ENCODE measurements at places on chromosomes 1 and 21.

- no peak for DNase-seq
These were observed 27.6 kb downstream of the FAAH start for GRCh38 chr1:46421739-46422138.

DNA sequence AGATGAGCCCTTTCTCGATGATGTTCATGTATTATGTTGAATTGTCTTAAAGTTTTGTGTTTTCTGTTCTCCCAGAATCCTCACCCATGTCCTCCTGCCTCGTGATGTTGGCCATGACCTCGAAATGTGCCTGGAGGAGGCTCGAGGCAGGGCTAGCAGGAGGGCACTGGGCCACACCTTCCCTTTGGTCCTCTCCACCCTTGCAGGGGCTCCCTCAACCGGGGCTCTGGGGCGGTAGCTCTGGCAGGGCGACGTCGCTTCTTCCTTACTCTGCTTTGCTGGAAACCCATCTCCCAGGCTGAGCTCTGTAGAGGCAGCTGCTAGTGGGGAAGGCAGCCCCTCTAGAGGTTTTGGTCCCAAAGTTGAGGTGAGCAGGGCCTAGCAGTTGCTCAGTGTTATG is 14.3 kb downstream of the TFF3 start:
- no peak for DNase-seq

DNA sequence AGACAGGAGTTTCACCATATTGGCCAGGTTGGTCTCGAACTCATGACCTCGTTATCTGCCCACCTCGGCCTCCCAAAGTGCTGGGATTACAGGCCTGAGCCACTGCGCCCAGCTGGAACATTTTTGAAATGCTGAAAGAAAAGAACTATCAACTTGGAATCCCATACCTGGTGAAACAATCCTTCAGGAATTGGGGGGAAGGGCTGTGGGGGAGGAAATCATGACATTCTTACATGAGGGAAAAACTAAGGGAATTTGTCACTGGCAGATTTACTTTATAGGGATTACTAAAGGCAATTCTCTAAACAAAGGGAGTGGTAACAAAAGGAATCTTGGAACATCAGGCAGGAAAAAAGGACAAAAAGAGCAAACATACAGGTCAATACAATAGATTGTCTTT is 25.8 kb downstream of the NDUFS5 start:
- DNase-seq = no peak

- DNase-seq = no peak
These were observed 1.8 kb downstream of the VWA1 start for GRCh38 chr1:1437033-1437903.

- DNase-seq = no peak
These were observed 281.4 kb downstream of the GRIK1 start for GRCh38 chr21:29658177-29658933.

GRCh38 chr21:28317177-28317950 is 675.3 kb downstream of the LTN1 start:
- DNase-seq = peak; percentile 17

DNA sequence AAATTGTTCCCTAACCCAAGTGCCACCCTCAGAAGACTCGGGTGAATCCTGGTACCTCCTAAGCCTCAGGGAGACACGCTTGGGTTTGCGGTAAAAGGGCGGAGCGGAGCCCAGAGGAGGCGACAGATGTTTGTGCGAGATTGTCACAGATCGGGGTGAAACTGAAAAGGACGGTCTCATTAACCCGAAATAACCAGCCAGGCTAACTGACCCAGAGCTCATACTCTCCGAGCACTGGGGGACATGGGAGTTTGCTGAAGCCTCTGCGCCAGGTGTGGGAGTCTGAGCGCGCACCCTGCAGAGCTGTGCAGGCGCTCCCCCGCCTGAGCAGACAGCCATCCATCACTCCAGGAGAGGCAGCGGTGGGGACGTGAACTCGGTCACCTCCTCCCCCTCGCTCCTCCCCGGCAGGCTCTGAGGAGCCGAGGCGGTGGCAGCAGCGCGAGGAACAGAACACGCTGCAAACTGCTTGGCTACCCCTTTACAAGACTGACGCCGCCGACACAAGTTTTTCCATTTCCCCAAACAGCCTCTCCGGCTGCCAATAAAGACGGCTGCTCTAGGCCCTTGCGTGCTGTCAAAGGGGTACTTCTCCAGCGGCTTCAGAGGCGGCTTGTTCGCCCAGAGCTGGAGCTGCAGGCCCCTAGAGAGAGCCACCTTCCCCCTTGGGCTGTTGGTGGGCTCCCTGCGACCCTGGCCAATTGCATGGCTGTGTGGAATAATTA is 43.5 kb downstream of the RRAGC start:
- peak; percentile 21 for DNase-seq

GRCh38 chr1:117605164-117605773 is 579 bp upstream of the TENT5C start:
- DNase-seq = no peak

GRCh38 chr1:64948905-64949833 is 17.2 kb downstream of the JAK1 start:
- peak; percentile 66 for DNase-seq

DNA sequence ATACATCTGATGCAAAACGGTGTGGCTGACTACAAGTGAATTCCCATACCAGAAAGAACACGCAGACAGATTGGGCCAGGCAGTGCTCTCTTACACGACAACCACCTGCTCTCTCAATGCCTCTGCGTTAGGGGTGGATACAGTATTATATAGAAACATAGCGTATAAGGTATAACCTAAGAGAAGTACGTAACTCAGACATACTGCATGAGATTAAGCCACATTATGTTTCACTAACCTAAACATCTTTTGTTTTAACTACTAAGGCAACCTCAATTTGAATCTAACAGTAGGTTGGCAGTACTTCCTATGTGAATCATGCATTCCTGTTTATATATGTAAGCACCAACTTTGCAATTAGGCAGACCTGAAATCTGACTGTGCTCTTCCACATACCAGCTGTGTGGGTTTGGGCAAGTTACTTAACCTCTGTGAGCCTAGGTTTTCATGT is 58.1 kb upstream of the COA6 start:
- DNase-seq = peak; percentile 55

DNA sequence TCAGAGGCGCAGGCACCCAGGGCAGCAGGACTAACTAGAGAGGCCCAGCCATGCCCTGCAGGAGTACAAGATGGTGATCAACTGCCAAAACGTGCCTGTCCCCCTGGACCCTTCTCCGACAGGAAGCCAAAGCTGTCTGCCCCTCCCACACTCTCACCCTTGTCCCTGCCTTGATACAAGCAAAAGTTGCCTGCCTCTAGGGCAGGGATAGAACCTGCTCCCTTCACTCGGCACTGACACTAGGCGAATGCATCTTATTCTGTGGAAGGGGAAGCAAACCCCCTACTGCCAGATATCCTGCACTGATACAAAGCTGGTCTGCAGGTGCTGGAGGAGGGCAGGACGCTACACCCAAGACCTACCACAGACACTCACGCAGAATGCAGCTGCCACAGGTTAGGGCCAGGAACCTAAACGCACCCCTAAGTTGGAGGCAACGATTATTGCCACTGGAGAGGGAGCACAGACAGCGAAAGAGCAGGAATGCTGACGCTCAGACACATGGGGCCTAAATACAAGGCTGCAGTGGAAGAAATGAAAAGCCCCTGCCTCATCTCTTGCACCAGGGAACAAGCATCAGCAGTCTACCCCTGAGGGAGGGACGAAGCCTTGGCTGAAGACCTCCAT is 3.7 kb downstream of the TARBP1 start:
- no peak for DNase-seq

DNA sequence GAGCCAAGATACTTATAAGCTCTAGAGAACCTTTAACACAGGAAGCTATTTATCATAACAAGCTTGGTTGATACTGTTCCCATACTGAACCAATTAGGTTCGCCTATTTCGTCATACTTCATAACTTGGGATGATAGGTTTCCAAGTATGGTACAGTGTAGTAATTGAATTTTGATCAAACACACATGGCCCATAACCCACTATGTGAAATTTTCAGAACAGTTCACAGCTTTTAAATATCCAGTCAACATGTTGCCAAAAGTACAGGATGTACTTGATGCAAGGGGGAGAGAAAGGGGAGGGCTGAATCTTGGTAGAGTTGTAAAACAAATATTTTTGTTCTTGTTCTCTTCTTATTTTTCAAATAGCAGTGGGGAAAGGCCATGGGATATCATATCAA is 86.6 kb downstream of the TM2D1 start:
- DNase-seq = no peak

DNA sequence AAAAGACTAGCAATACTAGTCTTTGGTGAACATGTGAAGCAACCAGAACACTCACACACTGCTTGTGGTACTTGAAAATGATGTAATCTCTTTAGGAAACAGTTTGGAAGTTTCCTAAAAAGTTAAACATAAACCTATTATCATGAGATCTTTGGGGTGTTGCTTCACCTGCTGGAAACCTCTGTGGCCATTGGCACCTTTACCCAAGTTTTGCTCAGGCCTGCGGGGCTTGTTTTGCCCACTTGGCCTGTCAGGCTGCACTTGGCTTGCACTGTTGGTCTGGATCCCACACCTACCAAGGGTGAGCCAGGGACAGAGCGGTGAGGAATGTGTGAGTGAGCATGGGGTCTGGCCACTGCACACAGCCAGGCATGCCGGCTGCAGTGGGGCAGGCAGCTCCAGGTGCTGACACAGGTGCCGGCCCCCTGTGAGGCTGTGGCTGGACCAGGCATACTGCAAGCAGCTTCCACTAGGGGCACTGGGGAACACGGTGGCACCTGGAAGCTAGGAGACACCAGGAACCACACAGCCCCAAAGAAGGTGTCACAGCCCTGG is 14.4 kb upstream of the FNBP1L start:
- no peak for DNase-seq

GRCh38 chr1:170318736-170319135 is 173.0 kb downstream of the NTMT2 start:
- no peak for DNase-seq

- DNase-seq = no peak
These were observed 1.3 kb downstream of the NGF start for GRCh38 chr1:115336741-115337140.

DNA sequence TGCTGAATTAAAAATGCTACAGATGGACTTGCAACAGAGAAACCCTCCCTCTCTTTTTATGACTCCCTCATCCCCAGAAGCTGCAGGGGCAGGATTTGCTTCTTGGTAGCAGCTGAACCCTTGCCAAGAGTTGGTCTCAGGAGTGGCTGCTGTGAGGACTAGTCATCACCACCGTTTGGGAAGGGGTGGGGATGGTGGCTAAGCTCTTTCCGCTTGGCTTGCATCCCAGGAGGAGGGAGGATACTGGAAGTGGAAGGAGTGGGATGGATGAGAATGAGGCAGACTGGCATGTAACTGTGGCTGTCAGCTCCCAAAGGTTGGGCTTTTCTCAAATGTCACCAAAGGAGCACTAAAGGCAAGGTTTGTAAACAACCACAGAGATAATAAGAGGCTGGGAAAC is 50.8 kb upstream of the COL24A1 start:
- DNase-seq = no peak

GRCh38 chr21:36207577-36208320 is 51.1 kb downstream of the DOP1B start:
- no peak for DNase-seq

- peak; percentile 81 for DNase-seq
These were observed 17.0 kb upstream of the CD2 start for GRCh38 chr1:116737020-116737854.

GRCh38 chr1:23980728-23981070 is 572 bp upstream of the SRSF10 start:
- DNase-seq = peak; percentile 23

DNA sequence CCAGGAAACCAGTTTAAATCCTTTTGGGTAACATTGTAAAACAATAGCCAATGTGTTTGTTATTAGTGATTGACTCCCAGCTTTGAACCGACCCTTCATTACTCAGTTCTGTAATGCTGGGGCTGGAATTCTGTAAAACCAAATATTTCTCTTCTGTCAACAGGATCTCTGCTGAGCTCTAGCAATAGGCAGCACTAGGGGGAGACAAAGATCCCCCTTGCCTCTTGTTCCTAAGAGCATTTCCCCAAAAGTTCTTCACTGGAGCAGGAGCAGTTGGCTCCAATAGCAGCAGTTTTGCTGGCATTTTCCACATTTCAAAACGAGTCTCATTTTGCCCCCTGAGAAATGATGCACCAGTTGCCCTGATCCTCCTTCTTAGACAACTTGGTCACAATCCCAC is 1671.1 kb downstream of the MRPL39 start:
- DNase-seq = peak; percentile 45

DNA sequence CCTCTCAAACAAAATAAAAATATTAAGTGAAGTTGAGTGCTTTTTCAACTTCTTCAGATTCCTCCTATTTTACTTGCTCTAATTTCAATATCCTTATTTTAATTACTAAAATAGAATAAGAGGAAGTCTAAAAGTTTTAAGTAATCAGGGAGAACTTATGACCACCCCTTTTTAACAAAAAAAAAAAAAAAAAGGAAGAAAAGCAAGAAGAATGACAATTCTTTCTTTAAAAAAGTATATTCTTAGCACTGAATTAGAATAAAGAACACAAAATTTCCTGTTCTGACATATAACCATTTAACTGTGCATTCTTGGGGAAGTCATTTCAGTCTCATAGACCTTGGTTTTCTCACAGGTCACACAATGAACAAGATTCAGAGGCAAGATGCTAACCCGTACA is 46.8 kb downstream of the SAMSN1 start:
- no peak for DNase-seq

DNA sequence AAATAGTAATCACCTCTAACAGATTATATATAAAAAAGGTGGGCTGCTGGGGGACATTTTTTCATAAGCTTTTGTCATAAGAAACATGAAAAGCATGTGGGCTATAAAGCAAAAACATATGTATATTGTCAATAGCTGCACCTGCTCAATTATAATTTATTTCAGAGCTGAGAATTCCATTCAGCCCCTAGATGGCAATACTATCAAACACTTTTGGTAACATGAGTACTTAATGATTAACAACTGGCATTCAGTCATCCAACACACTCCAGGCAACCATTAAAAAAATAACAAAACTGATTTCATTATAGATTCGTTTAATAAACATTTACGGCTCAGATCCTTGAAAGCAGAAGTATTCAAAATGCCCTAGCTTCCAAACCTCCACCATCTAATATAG is 115.1 kb downstream of the KCTD3 start:
- DNase-seq = no peak

DNA sequence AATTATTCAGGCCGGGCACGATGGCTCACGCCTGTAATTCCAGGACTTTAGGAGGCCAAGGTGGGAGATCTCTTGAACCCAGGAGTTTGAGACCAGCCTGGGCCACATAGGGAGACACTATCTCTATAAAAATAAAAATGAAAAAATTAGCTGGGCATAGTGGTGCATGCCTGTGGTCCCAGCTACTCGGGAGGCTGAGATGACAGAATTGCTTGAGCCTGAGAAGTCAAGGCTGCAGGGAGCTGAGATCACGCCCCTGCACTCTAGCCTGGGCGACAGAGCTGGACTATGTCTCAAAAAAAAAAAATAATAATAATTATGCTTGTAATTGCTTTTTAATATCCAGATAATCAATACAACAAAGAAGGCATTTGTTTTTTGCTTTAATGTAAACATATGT is 91.3 kb downstream of the RIPK4 start:
- no peak for DNase-seq

- DNase-seq = no peak
These were observed 46.2 kb downstream of the USP25 start for GRCh38 chr21:15775981-15776380.

Measured in suppressor macrophage treated with lipopolysaccharide for 1 hour (primary cell).